ENCODE measurements at places on chromosomes 6 and 20.

DNA sequence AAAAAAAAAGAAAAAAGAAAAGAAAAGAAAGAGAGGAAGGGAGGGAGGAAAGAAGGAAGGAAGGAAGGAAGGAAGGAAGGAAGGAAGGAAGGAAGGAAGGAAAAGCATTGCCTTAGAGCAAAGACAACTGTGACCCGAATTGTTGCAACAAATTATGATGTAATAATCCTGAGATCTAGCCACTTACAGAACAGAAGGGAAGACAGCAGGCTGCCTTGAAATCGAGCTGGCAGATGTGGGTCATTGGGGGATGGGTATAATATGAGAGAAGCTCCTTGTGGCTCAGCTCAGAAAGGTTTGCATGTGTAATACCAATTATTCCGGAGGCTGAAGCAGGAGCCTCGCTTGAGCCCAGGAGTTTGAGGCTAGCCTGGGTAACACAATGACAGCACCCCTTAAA, 208.1 kb upstream of the PROKR2 start:
- DNase-seq, result peak; percentile 36

DNA sequence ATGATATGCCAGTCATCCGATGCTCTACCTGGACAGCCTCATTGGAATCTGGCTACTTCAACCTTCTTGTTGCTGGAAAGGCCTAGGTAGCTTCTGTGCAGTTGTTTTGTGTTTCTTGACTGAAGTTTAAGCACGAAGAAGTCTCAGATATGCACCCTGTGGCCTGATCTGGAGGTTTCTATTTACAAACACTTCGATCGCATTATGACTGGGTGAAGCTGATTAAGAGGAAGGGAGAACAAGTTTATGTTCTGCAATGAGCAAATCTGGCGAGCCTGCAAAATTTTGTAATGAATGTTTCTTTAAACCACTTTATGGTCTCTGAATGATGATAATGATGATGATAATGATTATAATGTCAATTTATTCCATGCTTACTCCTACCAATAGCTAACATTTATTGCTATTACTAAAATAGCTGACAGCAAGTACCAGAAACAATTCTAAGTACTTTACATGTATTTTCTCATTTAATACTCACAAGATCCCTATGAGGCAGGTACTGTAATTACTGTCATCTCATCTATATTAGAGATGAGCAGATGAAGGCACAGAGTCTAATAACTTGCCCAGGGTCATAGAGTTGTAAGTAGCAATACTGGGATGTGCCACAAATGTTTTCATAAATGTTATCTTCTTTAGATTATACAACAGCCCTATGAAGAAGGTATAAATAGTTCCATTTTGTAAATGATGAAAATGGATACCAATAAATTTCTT, 126.1 kb upstream of the UST start:
- DNase-seq, result no peak

- DNase-seq, result no peak
Measured at GRCh38 chr6:34645627-34646026, 50.9 kb downstream of the ILRUN start.

DNA sequence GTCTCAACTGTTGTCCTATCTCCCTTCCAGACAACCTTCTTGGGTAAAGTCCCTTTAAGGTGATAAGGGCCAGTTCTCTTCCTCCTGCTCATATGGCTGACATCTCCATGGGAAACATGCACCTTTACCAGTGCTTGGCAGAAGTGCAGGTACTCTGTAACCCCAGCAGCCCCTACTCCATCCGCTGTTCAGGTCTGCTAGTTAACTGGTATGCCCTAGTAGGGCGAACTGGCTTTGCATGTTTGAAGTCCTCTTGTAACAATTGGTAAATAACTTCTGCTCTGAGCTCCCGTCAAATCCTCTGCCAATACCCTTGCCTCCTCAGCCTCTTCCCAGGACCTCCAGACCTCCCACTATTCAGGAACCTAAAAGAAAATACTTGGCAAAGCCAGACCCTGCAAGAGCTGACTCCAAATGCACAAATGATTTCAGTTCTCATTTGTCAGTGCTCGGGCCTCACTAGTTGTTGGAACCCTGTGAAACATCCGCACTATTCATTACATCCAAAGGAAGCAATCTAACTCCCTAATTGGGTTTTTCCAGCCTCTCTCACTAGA, 703.7 kb downstream of the MAFB start:
- no peak for DNase-seq

DNA sequence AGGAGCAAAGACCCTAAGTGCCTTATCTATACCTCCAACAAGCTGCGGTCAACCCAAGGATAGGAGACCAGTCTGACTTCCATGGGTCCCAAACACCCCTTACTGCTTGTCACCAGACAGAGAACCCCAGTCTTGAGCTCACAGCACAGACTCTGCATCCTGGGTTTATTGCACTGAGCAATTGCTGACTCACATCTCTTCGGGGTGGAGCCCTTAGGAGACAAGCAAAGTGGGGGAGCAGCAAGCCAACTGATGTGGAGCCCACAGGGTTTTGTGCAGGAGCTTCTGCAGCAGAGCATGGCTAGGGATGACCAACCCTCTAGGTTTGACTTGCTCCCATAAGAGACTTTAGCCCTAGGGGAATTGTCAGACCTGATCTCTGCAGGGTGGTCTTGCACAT, 38.6 kb upstream of the EYS start:
- no peak for DNase-seq
